ENCODE measurements at places on chromosomes 16 and 17.
A peak's percentile ranks its signal among the peaks of the same experiment; 100 is the strongest.

GRCh38 chr17:18966831-18967624 lies 15.1 kb downstream of the SLC5A10 start:
- peak; percentile 23 for DNase-seq

DNA sequence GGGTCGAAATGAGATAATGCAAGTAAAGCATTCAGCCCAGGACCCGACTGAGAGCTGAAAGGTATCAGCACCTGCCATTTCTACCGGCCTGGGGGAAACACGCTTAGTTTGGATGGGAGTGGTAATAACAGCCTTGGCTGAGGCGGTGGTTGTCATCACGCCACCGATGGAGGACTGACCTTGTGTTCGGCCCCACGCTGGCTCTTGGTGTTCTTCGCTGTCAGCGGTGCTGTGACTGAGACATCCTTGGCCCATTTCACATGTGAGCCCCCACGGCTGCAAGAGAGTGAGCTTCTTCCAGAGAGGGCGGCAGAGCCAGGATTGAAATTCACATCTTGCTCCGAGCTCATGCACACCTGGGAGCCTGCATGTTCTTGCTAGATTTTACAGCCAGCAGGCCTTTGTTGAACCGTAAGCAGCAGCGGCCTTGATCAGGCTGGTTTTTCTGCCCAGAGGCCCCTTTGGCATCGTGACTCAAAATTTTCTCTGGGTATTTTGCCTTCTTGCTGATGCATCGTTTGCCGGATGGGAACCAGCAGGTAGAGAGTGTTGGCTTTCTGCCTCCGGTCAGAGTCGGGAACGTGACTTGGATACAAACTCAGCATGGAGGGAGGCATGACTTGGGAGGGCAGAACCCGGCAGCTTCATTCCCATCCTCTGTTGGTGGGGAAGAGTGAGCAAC lies 341.5 kb downstream of the SNX29 start:
- DNase-seq, result no peak

- no peak for DNase-seq
Measured at GRCh38 chr17:79779084-79779529, 1.2 kb downstream of the CBX2 start.

- peak; percentile 42 for DNase-seq
Measured at GRCh38 chr17:45440161-45440778, 7.6 kb upstream of the ARHGAP27 start.

DNA sequence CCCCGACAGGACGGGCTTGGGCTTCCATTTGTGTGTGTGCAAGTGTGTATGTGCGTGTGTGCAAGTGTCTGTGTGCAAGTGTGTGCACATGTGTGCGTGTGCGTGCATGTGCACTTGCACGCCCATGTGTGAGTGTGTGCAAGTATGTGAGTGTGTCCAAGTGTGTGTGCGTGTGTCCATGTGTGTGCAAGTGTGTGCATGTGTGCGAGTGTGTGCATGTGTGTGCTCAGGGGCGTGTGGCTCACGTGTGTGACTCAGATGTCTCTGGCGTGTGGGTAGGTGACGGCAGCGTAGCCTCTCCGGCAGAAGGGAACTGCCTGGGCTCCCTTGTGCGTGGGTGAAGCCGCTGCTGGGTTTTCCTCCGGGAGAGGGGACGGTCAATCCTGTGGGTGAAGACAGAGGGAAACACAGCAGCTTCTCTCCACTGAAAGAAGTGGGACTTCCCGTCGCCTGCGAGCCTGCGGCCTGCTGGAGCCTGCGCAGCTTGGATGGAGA lies 23.1 kb upstream of the ITGAX start:
- DNase-seq, result no peak

- DNase-seq, result peak; percentile 25
Measured at GRCh38 chr16:89565506-89566372, 5.3 kb downstream of the RPL13 start.

- no peak for DNase-seq
Measured at GRCh38 chr17:78534492-78535272, 42.5 kb downstream of the DNAH17 start.

DNA sequence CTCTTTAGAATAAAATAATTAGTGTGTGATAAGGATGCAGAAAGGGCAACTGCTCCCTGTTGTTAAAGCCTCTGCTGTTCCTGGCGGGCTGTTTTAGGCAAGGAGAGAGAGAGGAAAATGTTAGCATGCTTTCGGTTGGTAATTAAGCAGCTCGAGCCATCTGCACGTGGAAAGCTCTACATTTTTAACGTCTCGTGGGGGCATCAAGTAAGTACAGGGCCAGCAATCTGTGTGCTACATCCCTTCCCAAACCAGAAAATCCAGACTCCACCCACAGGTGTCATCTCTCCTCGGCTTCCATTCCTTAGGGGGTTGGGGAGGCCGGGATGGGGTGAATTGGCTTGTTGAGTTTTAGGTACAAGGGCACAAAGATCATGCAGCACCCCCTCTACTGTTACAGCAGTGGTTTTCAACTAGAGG lies 62.4 kb upstream of the MARCHF10 start:
- DNase-seq, result no peak

DNA sequence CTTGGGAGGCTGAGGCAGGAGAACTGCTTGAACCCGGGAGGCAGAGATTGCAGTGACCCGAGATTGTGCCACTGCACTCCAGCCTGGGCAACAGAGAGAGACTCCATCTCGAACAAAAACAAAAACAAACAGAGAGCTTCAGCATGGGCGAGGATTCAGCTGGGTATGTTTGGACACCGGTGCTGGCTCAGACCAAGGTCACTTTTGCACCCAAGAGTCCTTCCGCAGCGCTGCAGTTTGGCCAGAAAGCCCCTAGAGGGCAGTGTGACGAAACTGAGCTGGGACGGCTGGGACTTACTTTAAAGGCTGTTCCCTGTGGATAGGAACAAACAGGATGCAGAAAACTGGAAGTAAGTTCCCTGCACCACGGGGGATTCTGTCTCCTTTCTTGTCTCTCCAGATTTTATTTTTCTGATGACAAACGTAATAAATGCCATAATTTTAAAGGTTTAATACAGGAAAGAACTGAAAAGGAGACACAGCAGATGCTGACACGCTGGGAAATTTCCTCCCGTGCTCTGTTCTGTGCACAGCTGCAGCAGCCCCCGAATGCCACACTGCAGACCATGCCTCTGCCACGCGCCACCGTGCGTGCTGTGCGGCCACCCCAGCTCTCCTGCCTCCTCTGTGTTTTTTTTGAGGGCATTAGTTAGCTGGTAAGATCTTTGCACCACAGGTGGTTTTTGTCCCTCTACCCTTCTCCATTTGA lies 25.2 kb upstream of the USP36 start:
- peak; percentile 66 for DNase-seq

DNA sequence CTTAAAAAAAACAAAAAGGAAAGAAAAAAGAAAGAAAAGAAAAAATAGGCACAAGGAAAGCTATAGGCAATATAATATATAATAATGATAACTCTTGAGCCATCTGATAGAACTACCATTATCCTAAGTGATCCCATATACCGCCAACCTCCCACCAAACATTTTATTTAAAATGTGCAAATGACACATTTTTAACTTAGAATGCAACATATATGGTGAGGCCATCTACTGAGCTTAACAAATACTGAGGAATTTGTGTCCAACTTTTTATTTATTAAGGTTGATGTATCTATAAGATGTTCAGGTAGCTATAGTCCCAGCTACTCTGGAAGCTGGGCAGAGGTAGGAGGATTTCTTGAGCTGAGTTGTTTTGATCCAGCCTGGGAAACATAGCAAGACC lies 14.4 kb upstream of the APPBP2 start:
- no peak for DNase-seq

DNA sequence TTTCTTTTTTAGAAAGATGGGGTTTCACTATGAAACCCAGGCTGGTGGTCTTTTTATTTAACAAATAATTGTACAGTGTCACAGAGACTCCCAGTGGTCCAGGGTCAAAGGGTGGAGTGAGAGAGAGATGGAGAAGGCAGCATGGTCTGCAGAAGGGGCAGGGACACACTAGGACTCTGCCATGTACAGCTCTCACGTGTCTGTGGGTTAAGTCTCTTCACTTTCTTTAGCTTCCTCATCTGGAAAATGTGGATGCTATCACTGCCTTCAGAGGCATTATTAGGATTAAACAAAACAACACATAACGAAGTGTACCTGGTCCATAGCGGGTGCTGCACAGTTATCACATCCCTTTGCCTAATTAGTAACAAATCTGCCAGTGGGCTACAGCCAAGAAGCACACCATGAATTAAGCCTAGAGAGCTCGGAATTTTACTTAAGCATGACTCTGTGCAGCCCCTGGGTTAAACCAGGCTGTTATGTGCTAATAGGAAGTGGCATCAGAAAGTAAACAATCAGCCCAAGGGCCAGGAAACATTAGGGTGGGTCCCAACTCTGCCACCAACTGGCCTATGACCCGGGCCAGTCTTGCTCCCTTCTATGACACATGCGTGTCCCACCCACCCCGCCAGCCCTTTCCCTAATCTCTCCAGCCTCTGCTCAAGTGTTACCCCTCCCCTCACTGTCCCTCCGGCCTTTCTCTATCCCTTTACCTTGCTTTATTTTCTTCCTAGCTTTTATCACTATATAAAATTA lies 13.9 kb downstream of the TOP3A start:
- DNase-seq, result no peak

- no peak for DNase-seq
Measured at GRCh38 chr16:5328546-5328945, 231.0 kb upstream of the EEF2KMT start.

DNA sequence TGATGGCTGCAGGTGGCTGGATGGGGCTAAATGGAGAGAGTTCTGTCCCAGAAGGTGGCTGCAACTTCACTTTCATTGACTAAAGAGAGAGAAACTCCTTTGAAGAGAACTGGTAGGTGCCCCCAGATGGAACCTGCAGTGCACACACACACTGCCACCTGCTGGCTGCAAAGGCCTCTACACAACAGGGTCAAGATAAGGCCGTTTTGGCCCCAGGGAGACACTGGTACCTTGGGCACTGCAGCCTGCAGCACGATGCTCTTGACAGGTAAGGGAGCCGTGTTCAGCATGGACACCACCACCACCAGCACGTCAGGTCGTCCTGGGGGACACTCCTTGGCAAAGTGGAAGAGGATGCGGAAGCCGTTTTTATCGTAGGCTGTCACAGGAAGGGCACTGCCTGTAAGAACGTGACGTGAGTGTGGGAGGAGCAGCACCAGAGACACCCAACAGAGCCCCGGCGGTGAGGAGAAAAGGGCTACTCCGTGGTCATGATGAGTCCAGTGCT lies 22.7 kb downstream of the GGA3 start:
- peak; percentile 54 for DNase-seq

GRCh38 chr16:17590711-17591654 lies 120.2 kb upstream of the XYLT1 start:
- DNase-seq, result no peak

DNA sequence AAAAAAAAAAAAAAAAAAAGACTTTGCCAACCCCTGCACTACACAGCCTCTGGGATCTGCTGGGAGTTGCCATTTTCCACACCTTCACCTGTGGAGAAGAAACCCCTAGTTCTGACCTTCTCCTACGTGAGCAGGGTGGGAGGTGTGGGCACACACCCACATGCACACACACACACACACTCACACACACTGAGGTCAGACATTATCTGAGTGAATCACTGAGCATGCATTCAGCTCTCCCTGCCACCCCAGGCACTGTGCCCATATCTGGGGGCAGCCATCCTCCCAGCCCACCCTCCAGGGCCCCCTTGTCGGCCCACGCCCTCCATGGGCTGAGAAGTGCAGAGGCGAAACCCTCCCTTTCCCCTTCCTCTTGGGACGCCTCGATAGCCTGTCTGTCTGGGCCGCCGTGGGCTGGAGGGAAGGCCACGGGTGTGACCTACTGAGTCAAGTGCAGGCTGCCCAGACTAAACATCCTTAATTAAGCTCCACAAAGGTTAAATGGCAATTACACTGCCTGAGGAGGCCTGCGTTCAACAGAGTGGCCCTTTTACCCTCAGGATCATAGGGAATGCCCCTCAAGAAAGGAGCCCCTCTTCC lies 143.8 kb downstream of the C16orf95 start:
- no peak for DNase-seq

GRCh38 chr17:34235389-34236028 lies 19.6 kb upstream of the CCL2 start:
- no peak for DNase-seq

DNA sequence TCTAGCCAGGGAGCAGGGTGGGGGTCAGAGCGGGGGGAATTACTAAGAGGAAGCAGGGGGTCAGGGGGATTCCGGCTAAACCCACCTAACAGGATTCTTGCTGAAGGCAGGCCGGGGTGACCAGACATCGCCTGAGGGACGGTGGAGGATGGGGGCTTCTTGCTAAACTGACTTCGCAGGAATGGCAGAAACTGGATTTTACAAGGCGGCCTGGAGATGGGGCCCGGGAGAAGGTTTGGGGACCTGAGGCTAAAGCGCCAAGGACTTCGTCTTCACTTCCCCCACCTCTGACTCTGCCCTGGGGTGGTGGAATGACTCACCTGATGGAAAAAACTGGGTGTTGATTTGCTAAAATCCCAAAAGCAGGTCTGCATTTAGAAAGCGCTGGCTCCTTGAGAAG lies 23.5 kb downstream of the LGALS3BP start:
- DNase-seq, result no peak

DNA sequence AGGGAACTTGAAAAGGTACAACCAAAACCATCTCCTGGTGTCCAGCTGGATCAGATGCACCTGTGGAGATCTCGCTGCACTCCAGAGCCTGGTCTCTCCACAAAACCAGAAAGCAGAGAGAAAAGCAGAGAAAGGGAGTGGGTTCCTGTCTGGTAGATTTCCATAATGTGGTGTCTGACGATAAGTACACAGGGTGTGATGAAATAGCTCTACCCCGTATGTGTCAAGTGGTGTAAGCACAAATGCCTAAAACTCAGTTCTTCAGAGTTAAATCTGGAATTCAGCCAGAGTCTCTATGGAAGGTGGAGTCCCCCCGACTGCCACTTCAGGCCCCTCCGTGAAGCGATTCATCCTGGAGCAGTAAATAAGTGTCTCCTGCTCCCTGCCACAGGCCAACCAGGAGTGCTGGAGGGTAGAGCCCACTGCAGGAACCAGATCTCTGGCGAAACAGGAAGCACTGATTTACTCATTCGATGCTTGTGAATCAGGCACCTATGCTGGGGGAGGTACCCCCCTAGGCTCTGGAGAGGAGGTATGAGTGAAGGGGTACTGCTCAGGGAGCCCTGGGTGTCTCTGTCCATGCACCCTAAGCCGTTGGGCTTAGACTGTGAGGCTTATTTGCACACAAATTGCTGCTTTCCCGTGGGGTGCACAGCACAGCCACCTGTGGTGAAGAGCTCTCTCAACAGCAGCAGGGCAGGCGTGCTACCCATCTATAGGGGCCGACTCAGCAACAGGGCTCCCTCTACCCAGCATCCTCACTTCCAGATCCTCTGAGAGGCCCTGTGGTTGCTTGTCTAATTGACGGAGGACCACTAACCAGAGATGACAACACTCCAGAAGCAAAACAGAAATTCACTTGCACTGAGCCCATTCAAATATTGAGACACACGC lies 97.1 kb upstream of the MYOCD start:
- no peak for DNase-seq

- no peak for DNase-seq
Measured at GRCh38 chr17:79803997-79804855, 7.3 kb upstream of the CBX8 start.

- DNase-seq, result peak; percentile 63
Measured at GRCh38 chr16:66335704-66336329, 30.7 kb upstream of the CDH5 start.

GRCh38 chr16:2015117-2015946 lies 4.3 kb upstream of the NPW start:
- DNase-seq, result no peak

GRCh38 chr16:4536391-4537106 lies 2.0 kb downstream of the CDIP1 start:
- no peak for DNase-seq

Measured in fibroblast of skin of right quadriceps (primary cell).